ENCODE measurements at places on chromosomes 11 and 22.

GRCh38 chr11:646214-646613 lies 9.1 kb downstream of the DRD4 start:
- no peak for DNase-seq

DNA sequence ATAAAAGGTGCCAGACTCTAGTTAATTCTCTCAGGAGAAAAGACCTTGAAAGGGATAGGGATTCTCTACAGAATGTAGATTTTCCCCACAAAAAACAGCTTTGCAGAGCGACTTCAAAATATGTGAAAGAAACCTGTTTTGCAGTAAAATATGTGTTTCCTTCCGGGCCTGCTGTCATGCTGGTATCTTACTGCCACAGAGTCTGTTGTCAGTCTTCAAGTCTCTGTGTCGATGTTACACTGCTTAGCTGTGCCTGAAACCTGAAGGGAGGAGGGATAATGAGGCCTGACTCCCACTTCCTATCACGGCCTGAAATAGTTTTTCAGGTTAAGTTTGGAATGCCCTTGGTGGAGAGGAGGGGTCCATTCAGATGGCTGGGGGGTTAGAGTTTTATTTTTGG lies 1.7 kb upstream of the DGCR2 start:
- no peak for DNase-seq

DNA sequence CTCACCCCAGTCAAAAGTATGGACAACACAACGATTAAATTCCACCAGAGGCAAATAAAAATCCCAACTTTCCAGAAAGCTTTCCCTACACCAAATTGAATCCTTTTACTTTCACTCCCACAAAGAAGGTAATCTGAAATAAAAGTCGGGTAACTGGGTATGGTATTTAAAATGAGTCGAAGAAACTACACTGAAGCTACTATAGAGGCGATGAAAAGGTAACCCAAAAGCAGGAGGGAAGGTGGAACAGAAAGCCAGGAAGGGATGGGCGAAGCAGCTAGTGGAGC lies 1.1 kb downstream of the PICALM start:
- DNase-seq: no peak

DNA sequence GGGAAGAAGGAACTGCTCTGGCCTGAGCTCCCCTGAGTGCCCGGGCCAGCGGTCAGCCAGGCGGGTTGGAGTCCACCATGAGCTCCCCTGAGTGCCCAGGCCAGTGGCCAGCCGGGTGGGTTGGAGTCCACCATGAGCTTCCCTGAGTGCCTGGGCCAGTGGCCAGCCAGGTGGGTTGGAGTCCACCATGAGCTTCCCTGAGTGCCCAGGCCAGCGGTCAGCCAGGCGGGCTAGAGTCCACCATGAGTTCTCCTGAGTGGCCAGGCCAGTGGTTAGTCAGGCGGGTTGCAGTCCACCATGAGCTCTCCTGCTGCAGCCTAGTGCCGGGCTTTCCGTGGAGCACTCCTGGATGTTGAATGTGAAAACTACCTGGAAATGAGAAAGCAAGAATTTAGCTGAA lies 844.0 kb downstream of the TBC1D22A start:
- no peak for DNase-seq

- DNase-seq: no peak
Measured at GRCh38 chr11:126766440-126766839, 234.1 kb downstream of the KIRREL3 start.

GRCh38 chr11:128929991-128930390 lies 12.7 kb downstream of the TP53AIP1 start:
- DNase-seq: no peak

GRCh38 chr11:77379253-77379652 lies 77.8 kb upstream of the GDPD4 start:
- DNase-seq: no peak

GRCh38 chr11:96472085-96472484 lies 82.3 kb downstream of the JRKL start:
- DNase-seq: no peak

DNA sequence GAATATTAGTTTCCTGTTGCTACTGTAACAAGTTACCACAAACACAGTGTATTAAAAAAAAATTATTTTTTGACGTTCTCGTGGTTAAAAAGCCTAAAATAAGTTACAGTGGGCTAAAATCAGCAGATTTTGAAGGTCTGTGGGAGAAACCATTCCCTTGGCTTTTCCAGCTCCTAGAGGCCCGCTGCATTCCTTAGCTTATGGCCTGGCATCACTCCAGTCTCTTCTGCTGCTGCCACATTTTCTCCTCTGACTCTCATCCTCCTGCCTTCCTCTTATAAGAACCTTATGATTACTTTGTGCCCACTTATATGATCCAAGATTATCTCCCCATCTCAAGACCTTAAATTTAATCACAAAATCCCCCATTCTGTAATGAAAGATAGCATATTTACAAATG lies 392.7 kb downstream of the GUCY1A2 start:
- no peak for DNase-seq

DNA sequence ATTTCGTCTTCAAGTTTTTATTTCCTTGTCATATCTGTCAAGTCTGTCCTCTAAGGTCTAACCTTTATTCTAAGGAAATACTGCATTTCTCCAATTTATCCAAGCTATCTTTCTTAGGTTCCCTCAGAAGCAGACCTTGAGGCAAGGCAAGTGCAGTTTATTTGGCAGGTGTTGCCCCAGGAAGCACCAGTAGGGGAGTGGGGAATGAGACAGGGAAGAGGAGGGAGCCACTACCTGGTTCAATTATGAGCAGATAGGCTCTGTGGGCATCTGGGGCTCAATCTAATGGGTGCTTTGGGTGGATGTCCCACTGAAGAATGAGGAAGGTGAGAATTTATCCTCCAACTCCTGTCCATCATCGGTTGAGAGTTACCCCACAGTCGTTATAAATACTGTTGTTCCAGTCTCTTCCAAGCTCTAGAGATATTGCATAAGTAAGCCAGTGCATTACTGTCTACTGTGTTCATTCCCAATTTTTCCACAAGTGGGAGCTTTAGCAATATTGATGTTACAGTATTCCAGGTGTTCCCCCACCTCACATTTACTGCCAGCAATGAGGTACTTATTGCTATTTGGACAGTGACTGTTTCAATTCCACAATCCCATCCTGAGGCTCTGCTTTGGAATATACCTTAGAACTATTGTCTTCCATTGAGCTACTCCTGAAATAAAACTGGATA lies 154.9 kb upstream of the CEP126 start:
- no peak for DNase-seq

DNA sequence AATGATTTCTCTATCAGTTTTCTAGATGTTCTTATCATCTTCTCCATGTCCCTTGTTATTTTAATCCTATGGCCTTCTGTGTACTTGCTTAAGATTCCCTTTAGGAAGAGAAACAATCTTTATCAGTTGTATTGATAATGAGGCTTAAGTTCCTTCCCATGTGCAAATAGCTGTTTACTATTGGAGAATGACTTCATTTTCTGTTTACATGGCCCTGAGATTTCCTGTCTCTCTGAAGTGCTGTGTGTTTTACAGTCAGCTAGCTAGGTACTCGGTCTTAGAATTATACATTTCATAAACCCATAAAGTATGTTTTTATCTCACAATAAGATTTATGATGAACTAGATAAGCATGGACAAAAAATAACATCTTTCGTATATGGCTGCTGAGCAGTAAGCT lies 67.5 kb upstream of the CCDC179 start:
- no peak for DNase-seq

GRCh38 chr11:46026606-46027293 lies 94.5 kb downstream of the PHF21A start:
- DNase-seq: no peak

Data from activated naive CD4-positive, alpha-beta T cell (primary cell).